Activated CD4-positive, alpha-beta T cell treated with anti-CD3 and anti-CD28 coated beads for 4 hours (primary cell): ENCODE measurements at places on chromosomes 7 and 10.

GRCh38 chr7:95915731-95916130, 143.4 kb downstream of the DYNC1I1 start:
- no peak for DNase-seq

DNA sequence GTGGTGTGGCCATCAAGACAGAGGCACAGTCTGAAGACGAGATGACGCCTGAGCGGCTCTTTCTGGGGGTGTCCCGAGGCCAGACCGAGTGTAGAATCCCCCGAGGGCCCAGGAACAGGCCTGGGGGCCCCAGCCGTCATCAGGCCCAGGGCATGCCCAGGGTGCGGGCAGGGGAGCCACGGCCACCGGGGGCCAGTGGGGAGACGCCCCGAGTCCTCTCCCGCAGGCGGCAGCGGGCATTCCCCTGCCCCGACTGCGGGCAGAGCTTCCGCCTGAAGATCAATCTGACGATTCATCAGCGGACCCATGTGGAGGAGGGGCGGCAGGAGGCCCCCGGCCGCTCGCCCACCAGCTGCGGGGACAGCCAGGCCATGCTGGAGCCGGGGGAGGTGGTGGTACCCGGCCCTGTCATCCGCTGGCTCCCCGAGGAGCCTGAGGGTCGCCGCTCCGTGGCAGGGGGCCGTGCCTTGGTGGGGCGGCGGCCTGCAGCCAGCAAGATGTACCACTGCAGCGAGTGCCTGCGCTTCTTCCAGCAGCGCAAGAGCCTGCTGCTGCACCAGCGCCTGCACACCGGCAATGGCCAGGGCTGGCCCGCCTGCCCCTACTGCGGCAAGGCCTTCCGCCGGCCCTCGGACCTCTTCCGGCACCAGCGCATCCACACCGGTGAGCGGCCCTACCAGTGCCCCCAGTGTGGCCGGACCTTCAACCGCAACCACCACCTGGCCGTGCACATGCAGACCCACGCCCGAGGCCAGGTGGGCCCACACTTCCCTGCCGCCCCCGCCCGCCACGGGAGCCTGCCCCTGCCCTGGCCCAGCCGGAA, 19.7 kb downstream of the ZNF783 start:
- DNase-seq = no peak

DNA sequence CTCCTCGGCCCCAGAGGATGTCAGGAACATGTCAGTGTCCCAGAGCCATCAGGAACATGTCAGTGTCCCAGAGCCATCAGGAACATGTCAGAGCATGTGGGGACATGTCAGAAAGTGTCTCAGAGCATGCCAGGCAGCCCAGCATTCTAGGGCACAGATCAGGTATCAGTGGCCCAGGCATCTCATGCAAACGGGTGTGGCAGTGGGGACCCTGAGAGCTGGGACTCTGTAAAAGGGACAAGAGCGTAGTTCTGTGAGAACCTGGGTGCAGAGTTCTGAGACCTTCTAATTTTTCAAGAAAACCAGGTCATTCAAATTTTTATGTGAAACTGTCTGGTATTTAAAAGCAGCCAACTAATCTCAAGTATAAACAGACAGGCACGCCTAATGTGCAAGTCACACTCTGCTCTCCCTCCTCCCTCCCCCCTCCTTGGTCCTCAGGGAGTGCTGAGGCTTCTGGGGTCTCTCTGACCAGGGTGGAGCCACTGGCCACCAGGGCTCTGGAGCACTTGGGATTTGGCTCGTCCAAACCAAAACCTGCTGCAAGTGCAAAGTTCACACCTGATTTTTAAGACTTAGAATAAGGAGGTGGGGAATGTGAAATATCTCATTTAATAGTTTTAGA, 64.6 kb downstream of the ALOX5 start:
- no peak for DNase-seq

- DNase-seq = no peak
These were observed 85.8 kb upstream of the GPR22 start for GRCh38 chr7:107384025-107384424.

DNA sequence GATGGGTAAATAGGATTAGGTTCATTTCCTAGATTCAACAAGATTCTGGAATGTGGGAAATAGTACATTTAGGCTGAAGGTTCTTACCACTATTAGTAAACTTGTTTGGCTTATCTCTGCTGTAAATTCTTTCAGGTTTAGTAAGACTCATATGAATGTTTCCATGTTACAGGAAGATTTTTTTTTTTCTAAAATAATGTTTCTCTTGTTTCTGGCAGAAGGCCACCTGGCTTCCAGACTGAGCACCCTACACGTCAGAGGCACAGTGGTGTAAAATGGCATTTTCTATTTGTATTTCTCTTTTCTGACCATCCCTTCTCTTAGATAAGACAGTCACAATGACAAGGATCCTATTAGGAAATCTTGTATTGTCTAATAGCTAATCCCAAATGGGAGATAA, 22.7 kb upstream of the AASS start:
- DNase-seq = no peak

- DNase-seq = no peak
These were observed 56.6 kb downstream of the PARD3 start for GRCh38 chr10:34758447-34758996.

- DNase-seq = no peak
These were observed 129.2 kb downstream of the BAMBI start for GRCh38 chr10:28806488-28806941.

GRCh38 chr7:1275451-1276381, 43.0 kb downstream of the UNCX start:
- DNase-seq = no peak

GRCh38 chr7:155269766-155270585, 27.7 kb upstream of the INSIG1 start:
- no peak for DNase-seq

- DNase-seq = peak; percentile 71
These were observed 10.4 kb upstream of the CLCN1 start for GRCh38 chr7:143305423-143306070.

GRCh38 chr10:29519659-29520058, 115.1 kb downstream of the SVIL start:
- DNase-seq = no peak

GRCh38 chr10:14047431-14047830, 283.3 kb downstream of the FRMD4A start:
- no peak for DNase-seq

GRCh38 chr10:104907521-104907920, 266.4 kb downstream of the SORCS3 start:
- no peak for DNase-seq

DNA sequence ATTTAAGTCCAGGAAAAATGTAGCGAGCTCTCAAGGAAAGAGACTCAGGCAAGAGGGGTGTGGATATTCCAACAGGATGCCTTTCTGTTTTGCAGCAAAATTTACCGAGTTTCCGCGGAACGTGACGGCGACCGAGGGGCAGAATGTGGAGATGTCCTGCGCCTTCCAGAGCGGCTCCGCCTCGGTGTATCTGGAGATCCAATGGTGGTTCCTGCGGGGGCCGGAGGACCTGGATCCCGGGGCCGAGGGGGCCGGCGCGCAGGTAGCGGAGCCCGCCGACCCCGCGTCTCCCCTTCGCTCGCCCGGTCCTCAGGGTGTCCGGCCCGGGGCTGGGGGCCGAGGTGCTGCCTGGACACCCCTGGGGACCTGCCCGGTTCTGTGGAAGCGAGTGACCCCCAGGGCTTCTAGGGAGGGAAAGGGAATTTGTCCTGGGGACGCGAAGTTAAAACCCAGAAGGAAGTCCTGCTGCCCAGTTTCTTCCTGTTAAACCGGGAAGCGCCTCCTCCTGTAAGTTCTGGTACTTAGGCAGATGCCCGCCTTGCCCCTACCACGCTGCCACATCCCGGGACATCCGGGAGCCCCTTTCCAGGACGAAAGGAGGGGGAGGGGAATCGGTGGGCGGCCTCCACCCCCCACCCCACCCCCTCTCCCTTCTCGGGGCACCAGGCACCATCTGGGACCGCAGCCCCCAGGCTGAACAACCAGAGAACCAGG, 2.5 kb downstream of the VSTM2A start:
- DNase-seq = no peak

DNA sequence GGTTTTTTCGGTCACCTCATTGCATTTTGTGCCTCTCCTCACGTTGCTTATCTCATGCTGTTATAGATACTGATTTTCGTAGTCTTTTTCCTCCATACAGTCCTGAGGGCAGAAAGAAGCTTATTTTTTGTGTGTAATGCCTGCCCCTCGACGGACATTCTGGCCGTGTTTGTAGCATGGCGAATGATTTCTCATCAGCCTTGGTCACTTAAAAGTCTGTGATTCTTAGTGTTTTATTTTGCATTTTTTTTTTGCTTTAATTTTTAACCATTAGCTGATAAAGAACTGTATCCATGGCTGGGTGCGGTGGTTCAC, 469 bp upstream of the NOC3L start:
- no peak for DNase-seq

DNA sequence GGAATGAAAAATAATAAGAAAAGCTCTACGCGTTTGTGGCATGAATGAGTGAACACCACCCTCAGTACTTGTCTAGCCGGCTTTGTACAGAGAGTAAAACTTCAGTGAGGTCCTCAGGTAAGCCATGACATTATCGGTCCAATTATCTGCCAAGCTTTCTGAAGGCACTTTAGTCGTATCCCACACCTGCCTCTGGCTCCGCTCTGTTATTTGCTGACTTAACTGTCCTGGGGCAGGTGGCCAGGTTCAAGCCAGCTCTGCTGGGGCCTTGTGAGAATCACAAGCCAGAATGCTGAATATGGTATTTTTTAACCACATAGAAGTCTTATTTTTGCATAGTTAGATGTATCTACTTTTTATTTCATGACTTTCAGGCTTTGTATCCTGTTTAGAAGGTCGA, 66.0 kb upstream of the FHIP2A start:
- no peak for DNase-seq

DNA sequence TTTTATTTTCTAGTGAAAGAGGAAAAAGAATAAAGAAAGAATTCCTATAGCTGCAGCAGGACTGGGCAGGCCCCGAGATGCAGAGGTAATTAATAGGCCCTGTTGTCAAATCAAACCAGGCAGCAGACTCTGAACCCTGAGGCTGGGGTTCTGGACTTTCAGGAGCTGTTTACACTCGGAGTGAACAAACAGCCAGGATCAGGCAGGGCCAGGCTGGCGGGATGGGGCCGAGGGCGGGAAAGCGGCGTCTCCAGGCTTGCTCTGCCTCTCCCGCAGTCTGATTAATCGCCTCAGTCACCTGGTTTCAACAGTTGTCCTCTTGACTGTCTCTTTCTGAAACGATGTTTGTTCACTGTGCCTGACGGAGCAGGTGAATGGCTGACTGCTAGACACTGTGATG, 675.4 kb upstream of the FOXK1 start:
- no peak for DNase-seq

- DNase-seq = no peak
These were observed 107.0 kb downstream of the VIM start for GRCh38 chr10:17335065-17335464.

DNA sequence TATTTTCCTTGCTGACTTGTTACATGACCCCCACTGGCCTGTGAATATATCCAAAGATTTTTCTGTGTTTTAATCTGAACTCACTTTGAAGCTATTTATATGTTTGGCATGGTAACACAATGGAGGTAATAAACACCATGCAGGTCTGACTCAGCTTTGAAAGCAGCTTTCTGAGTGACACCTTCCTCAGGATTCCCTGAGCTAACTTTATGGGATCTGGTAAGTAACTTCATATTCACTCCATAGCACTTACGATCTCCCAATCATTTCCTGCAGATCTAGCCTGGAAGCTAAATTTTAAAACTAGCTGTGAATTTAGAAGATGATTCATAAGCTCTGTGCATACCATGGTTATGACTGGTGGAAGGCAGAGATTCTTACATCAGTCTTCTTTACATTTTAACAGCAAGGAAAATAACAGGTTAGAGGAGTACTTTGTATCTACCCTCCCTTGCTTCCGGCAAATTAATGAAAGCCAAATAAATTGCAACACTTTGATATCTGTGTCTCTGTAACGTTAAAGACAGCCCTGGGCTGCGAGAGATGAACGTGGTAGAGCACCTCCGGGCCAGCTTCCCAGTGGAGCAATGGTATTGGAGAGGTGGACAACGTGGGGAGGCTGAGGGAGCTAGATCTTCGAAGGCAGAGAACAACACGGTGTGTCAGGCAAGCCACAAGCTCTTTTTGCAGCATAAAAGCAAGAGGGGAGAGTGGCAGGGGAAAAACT, 170.2 kb upstream of the KLF14 start:
- no peak for DNase-seq

DNA sequence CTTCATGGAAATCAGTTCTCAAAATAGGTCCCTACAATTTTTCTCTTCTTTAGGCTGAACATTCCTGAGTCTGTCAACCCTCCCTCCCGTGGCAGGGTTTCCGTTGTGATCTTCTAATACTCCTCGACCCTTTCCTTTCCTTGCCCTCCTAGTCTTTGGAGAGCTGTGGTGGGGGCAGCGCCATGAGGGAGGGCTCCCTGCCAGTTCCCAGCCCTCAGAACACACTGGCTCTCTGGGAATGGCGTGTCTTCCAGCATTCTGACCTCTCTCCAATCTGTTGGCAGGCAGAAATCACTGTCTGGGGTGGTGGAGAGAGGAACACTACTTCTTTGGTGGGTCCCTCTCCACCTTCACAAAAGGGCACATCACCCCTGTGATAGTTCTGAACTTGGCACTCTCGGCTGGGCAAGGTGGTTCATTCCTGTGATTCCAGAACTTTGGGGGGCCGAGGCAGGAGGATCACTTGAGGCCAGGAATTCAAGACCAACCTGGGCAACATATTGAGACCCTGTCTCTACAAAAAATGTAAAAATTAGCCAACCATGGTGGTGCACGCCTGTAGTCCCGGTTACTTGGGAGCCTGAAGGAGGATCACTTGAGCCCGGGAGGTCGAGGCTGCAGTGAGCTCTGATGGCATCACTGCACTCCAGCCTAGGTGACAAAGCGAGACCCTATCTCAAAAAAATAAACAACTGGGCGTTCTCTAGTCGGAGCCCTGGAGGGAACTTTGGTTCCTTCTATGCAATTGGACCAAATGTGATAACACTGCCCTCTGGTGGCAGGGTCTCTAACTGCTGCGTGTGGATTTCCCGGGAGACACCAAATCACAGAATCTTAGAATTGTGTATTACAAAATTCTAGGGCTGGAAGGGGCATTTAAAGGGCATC, 13.1 kb upstream of the ARPC1A start:
- peak; percentile 58 for DNase-seq

DNA sequence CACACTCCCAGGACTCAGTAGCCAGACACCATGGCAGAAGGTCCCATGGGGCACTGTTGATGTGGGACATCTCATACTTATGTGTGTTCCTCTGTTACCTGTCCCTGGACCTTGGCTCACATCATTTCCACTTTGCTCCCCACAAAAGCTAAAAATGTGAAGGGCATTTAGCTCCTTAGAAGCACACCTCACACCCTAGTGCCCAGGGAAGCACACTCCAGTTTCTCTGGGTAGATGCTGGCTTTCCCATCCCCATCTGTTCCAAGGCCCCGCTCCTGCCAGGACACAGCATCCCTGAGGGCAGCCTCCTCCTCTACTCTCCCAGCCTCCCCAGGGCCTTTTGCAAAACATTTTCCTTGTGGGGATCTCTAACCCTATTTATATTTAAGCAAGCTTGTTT, 572.4 kb upstream of the MGMT start:
- DNase-seq = no peak

GRCh38 chr10:60856405-60856804, 78.1 kb downstream of the CDK1 start:
- no peak for DNase-seq
